ENCODE measurements at places on chromosomes 7 and 10. TPM values are rescaled to one million over a fixed set of nuclear protein-coding genes. Genes with fewer than 3 reads are reported as not detected.

DNA sequence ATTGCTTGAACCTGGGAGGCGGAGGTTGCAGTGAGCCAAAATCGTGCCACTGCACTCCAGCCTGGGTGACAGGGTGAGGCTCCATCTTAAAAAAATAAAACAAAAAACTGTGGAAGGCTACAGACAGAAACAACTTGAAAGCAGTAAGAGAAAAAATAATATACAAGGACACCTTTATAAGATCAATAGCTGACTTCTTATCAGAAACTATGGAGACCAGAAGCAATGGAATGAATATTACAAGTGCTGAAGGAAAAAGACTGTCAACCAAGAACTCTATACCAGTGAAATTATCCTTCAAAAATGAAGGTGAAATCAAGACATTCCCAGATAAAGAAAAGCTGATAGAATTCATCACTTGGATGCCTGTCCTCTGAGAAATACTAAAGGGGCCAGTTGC is 49.0 kb downstream of the RBAK start:
- H3K36me3 ChIP-seq = peaks cover 3% of the 10 kb centered on the region
- no peak overlapping the region for H3K27ac ChIP-seq
- H3K4me3 ChIP-seq = no peak overlapping the region
- H3K4me1 ChIP-seq = no peaks in the 10 kb centered on the region

DNA sequence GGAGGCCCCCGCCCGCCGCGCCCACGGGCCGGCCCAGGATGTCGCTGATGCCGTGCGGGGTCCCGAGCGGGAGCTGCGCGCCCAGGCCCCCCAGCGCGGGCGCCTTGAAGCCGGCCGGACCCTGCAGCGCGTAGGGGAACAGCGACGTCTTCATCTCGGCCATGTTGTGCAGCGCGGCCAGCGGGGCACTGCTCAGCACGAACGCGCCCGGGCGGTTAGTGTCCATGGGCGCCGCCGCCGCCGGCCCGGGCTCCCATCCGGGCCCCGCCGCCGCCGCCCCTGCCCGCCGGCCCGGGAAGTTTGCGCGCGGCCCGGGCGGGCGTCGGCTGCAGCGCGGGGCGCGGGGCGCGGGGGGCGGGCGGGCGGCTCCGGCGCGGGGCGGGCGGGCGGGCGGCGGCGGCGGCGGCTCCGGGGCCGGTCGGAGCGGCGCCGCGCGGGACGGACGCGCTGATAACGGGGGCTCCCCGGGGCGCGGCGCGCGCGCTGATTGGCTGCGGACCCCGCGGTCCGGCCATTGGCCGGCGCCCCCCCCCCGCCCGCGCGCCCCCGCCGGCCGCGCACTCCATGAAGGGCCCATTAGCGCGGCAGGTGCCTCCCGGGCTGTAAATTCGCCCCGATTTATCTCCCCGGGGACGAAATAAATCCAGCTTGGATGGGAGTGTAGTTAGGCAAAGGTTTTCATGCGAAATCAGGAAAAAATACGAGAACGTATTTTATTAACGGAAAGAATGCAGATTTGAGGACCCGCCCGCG is at the start of gene NKX6-2:
Gene NKX6-2 (minus strand): TSS at position 425 of the 753 bp plus-strand sequence. CDS start 199 bp downstream, at position 226.
- DNase-seq = no peak
- no peak within 1 kb of the TSS for H3K27ac ChIP-seq
- H3K27me3 ChIP-seq = peaks cover 17% of the 10 kb centered on the region
- no peak within 1 kb of the TSS for H3K4me3 ChIP-seq
- H3K36me3 ChIP-seq = peaks cover 17% of the 10 kb centered on the region

DNA sequence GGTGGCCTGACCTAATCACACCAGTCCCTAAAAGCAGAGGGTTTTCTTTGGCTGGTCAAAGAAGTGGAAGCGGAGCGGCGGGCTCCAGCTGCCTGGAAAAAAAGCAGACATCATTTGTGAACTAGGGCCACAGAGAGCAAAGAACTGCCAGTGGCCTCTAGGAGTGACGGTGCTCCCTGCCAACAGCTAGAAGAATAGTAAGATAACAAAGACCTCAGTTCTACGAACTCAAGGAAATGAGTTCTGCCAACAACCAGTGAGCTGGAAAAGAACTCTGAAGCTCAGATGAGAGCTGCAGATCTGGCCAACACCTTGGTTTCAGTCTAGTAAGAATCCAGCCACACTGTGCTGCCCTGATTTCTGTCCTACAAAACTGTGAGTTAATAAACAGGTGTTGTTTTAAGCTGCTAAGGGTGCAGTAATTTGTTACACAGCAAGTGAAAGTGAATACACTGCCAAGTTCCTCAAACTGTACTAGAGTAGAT is 178.0 kb downstream of the SRPK2 start:
- peaks cover 3% of the 10 kb centered on the region for H3K36me3 ChIP-seq
- no peaks in the 10 kb centered on the region for H3K27me3 ChIP-seq
- peaks cover 73% of the 10 kb centered on the region for H3K4me1 ChIP-seq
- DNase-seq = no peak
- H3K27ac ChIP-seq = no peak overlapping the region

- H3K27ac ChIP-seq = no peak overlapping the region
- no peaks in the 10 kb centered on the region for H3K36me3 ChIP-seq
- H3K27me3 ChIP-seq = no peaks in the 10 kb centered on the region
These were observed 554.9 kb upstream of the GALNT17 start for GRCh38 chr7:70577078-70577477.

DNA sequence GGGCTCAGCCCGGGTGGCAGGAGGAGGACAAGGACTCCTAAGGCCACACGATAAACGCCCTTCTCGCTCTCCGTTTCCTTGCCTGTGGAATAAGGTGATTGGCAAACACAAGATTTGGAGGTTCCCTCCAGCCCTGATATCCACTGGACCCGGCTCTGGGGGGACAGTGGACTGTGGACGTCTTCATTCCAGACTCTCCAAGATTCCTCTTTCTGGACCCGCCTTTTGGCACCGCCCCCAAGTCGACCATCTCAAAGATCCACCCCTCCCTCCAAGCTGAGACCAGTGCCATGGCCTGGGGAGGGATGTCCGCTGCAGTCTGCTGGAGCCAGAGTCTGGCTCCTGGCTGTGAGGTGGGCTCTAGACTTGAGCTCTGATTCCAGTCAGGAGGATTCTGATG is 23.6 kb downstream of the ZNF783 start:
- peak overlapping the region; percentile 82 for H3K4me3 ChIP-seq
- DNase-seq = no peak

DNA sequence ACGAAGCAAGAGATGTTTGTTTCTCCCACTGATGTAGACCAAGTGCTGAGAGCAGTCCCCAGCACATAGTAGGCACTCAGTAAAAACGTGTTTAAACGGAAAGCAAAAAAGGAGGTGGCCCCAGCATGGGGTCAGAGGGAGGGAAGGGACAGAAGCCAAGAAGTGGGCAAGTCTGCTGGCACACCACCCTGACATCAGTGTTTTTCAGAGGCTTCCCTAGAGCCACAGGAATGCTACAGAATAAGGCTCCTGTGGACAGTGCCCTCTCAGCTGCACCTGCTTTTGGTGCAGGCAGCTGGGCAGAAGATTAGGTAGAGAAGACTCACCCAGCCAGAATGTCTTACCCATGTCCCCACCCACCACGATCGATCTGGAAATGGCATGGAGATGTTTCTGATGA is 8.3 kb upstream of the ANKRD1 start:
- H3K27ac ChIP-seq = no peak overlapping the region
- no peaks in the 10 kb centered on the region for H3K36me3 ChIP-seq
- no peaks in the 10 kb centered on the region for H3K4me1 ChIP-seq
- DNase-seq = no peak
- H3K27me3 ChIP-seq = peaks cover 16% of the 10 kb centered on the region

- H3K27ac ChIP-seq = no peak overlapping the region
- H3K36me3 ChIP-seq = no peaks in the 10 kb centered on the region
- no peaks in the 10 kb centered on the region for H3K27me3 ChIP-seq
- no peak overlapping the region for H3K4me3 ChIP-seq
- no peaks in the 10 kb centered on the region for H3K4me1 ChIP-seq
These were observed 697.0 kb downstream of the SORCS1 start for GRCh38 chr10:106467506-106467905.

DNA sequence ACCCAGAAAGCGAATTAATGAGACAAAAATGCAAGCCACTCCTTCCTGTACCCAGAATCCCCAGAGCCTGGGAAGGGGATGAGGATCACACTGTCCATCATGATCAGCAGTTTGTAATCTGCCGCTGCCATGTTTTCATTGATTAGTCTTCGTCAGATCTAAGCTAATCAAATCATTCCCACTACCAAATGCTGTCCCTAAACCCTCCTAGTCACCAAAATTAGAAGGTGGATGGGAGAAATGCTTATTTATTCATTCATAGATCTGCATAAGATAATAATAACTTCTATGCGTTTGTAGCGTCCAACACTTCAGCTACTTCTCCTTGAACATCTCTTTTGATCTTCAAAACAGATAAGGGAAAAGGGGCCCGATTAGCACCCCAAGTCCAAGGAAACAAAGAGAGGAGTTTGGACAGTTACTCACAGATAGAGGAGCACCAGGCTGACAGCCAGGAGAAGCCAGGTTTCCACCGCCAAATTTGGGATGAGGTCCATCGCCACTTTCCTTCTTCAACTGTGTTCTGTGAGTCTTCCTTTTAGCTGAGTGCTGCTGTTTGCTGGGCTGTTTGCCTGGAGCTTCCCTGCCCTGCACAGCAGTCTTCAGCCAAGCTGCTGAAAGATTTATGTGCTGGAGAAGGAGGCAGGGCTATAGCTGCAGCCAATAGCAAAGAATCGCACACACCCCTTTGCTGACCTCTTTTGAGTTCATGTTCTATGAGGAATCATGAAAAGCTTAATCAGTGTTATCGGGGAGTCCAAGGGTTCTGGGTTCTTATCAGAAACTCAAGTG is at the start of gene CYP3A5:
Gene CYP3A5 (minus strand): TSS at position 597 of the 792 bp plus-strand sequence. CDS start 100 bp downstream, at position 497.
- H3K27ac ChIP-seq = no peak within 1 kb of the TSS
- no peaks in the 10 kb centered on the region for H3K27me3 ChIP-seq
- peaks cover 5% of the 10 kb centered on the region for H3K36me3 ChIP-seq

DNA sequence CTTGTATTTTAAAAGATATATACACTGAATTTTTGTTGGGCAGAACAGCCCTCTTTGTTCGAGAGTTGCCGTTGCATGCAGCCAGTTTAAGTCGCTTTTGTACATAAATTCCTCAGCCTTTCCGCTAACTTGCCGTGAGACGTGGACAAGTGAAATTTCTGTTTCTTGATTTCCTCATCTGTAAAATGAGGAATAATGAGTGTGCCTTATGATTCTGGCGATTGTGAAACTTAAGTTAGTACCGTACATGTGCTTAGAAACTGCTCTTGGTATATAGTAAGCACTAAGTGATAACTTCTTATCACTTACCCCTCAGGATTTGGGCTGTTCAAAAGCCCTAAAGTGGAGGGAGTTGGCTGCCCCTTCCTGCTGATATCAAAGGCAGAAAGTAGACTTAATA is 1.4 kb downstream of the CCNJ start:
- no peaks in the 10 kb centered on the region for H3K27me3 ChIP-seq
- peaks cover 17% of the 10 kb centered on the region for H3K36me3 ChIP-seq
- peak overlapping the region; percentile 90 for H3K4me3 ChIP-seq
- H3K27ac ChIP-seq = no peak overlapping the region
- peaks cover 50% of the 10 kb centered on the region for H3K4me1 ChIP-seq
- no peak for DNase-seq

- no peaks in the 10 kb centered on the region for H3K36me3 ChIP-seq
- H3K4me3 ChIP-seq = no peak overlapping the region
- H3K27me3 ChIP-seq = no peaks in the 10 kb centered on the region
- H3K27ac ChIP-seq = no peak overlapping the region
- no peaks in the 10 kb centered on the region for H3K4me1 ChIP-seq
These were observed 22.4 kb downstream of the BRI3 start for GRCh38 chr7:98303906-98304305.

DNA sequence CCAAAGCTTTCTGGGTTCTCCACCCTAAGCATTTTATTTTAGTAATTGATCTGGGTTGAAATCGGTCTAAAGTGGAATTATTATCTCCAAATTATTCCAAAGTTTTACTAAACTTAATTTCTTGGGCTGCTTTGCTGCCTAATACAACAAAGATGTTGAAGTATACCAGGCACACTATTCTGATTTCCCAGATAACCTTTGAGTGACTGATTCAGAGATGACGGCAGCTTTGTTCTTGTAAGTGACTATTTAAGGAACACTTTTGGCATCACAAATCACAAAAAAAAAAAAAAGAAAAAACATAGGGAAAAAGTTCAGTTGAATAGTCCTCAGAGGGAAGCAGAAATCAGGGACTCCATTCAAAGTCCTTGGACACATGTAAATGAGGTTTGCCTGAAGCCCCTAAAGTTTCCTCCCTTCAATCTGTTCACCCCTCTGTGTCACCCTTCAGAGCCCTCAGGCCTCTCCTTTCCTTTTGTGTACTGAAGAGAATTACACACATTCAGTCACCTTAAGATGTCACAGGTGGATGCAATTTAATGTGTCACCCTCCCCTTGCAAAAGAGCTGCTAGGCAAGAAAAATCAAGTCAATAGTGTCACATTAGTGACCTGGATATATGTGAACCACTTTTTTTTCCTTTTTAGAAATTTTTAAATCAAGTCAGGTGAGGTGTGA is 81.5 kb downstream of the RTKN2 start:
- peak; percentile 34 for DNase-seq
- peaks cover 6% of the 10 kb centered on the region for H3K36me3 ChIP-seq
- H3K4me1 ChIP-seq = peaks cover 69% of the 10 kb centered on the region
- H3K4me3 ChIP-seq = no peak overlapping the region

DNA sequence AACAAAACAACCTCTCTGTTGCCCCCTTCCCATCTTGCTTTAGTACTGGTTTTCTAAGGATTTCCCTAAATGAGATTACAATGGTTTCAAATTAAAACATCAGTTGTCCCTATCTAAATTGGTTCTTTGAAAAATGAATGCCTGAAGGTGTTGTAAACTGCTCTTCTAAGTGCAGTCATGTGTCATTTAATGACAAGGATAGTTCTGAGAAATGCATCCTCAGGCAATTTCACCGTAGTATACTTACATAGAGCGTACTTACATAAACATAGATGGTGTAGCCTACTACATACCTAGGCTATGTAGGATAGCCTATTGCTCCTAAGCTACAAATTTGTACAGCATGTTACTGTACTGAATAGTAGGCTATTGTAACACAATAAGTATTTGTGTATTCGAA is 278.1 kb downstream of the MAGI2 start:
- H3K36me3 ChIP-seq = no peaks in the 10 kb centered on the region
- H3K4me1 ChIP-seq = no peaks in the 10 kb centered on the region
- H3K27ac ChIP-seq = no peak overlapping the region
- H3K27me3 ChIP-seq = no peaks in the 10 kb centered on the region
- no peak overlapping the region for H3K4me3 ChIP-seq

GRCh38 chr10:131157899-131158298 is 153.6 kb downstream of the TCERG1L start:
- H3K36me3 ChIP-seq = no peaks in the 10 kb centered on the region
- H3K27ac ChIP-seq = no peak overlapping the region
- DNase-seq = no peak
- H3K4me3 ChIP-seq = no peak overlapping the region
- H3K4me1 ChIP-seq = no peaks in the 10 kb centered on the region
- peaks cover 1% of the 10 kb centered on the region for H3K27me3 ChIP-seq

The HDAC9 gene
- 1.1 TPM for total RNA-seq

The TRPV5 gene
- total RNA-seq = not detected

The WEE2 gene
- not detected for total RNA-seq

The TMEM130 gene
- not detected for total RNA-seq

The HIP1 gene
- 7.9 TPM for total RNA-seq

Data from activated CD4-positive, alpha-beta memory T cell treated with anti-CD3 and anti-CD28 coated beads for 36 hours (primary cell).